ENCODE measurements at places on chromosomes 16 and 17.

DNA sequence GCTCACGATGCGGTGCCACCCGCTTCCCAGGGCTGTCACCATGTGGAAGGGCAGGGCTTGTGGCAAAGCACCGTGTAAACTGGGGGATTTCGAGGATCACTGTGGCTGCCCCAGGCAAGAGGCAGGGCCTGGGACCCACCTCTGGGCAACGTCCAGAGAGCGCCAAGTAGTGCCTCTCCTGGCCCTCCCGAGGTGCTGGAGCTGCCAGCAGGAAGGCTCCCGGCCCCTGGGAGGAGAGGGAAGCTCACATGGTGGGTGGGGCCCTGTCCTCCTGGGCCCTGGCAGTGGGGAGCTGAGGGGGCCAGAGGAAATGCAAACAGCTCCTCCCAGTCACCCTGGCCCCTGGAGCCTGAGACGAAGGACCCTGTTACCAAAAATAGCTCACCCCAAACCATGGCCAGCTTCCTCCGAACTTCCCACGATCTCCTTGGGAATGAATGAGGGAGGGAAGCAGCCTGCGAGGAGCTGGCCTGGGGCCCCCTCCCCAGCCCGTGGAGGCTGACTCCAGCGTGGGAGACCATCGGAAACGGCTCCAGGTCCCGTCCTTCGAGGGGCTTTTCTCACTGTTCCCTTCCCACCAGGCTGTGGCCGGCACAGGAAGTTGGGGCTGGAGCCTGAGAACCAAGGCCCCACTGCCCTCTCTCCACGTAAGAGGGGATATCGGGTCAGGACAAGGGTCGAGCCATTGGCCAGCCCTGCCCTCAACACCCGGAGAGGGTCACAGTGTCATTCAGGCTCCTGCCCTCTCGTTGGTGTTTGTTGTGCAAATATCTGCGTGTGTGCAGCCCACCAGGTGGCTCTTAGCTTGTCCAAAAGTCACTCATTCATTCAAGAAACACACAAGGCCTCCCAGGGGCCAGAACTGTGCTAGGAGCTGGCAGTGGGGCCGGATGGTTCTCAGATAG, 17.7 kb downstream of the VASN start:
- no peak for DNase-seq

DNA sequence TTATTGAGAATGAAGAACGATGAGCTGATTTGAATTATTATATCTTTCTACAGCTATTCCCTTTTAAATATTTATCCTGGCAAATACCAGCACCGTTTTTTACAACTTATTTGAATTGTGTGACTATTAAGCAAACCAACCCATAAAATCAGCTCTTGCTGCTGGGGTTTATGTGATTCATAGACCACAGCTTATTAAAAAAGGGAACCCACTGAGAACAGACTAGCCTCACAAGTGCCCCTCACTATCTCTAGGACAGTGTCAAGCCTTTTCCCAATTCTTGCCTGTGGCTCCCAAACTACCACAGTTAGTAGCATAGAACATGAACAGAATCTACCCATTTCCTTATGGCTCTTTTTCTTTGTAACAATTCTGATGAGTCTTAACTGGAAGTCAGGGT, 6.1 kb upstream of the LIG3 start:
- no peak for DNase-seq

DNA sequence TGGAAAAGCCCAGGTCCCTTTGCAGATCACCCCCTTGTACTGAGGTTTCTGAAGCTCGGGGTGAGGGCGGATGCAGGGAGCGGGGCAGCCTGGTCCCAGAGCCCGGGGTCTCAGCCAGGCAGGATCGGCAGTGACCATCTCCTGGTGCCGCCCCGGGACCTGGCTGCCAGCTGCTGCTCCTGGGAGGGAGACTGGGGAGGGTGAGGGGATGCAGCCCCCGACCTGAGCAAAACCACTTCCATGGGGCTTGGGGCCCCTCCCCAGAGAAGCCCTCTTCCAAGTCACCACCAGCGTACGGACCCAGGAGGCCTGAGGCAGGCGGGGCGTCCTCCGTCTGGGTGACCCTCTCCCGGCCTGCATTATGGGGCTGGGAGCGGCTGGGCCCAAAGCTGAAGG, 14.8 kb downstream of the CD7 start:
- DNase-seq = no peak

GRCh38 chr16:66542396-66542795, 7.5 kb downstream of the TK2 start:
- no peak for DNase-seq

GRCh38 chr16:19170043-19170655, 2.1 kb downstream of the SYT17 start:
- DNase-seq = no peak

DNA sequence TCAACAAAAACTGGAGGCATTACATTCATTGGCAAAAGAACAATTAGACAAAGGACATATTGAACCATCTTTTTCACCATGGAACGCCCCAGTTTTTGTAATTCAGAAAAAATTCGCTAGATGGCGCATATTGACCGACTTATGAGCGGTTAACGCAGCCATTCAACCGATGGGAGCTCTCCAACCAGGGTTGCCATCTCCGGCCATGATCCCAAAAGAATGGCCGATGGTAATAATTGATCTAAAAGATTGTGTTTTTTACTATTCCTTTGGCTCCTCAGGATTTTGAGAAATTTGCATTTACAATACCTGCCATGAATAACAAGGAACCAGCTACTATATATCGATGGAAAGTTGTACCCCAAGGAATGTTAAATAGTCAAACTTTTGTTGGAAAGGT, 21.4 kb downstream of the ALOX15B start:
- peak; percentile 62 for DNase-seq

DNA sequence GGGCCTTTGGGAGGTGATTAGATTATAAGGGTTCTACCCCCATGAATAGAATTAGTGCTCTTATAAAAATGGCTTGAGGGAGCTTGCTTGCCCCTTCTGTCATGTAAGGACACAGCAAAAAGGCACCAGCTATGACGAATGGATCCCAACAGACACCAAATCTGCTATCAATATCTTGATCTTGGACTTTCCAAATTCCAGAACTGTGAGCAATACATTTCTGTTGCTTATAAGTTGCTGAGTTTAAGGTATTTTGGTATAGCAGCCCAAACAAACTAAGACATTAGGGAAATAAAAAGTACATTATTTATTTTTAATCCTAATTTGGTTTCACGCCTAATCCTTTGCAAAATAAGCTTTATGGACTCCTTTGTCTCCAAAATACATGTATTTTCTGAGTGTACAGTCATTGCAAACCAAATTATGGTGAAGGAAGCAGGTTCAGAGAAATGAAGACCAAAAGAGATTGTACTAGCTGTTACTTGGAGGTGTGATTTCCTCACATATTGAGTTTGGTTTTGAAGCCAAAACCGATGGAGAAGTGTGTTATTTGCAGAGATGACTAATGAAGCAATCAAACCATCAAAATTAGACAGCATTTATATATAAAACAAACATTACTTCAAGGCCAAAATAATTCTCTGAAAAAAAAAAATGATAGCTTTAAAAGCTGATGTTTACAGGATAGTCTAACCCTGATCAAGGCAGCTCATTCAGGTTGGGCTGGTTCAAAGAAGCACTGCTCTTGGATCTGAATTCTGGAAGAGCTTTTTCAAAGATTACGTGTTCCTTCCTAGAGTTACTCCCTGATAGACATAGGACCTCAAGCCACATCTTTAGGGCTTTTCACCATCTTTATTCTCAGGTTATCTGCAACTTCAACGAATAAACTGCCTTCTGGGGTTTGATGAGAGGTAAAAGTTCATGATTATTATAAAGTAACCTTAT, 71.6 kb downstream of the MYO1D start:
- no peak for DNase-seq

- DNase-seq = no peak
Observed at GRCh38 chr16:309476-309875, 26.5 kb downstream of the PDIA2 start.

DNA sequence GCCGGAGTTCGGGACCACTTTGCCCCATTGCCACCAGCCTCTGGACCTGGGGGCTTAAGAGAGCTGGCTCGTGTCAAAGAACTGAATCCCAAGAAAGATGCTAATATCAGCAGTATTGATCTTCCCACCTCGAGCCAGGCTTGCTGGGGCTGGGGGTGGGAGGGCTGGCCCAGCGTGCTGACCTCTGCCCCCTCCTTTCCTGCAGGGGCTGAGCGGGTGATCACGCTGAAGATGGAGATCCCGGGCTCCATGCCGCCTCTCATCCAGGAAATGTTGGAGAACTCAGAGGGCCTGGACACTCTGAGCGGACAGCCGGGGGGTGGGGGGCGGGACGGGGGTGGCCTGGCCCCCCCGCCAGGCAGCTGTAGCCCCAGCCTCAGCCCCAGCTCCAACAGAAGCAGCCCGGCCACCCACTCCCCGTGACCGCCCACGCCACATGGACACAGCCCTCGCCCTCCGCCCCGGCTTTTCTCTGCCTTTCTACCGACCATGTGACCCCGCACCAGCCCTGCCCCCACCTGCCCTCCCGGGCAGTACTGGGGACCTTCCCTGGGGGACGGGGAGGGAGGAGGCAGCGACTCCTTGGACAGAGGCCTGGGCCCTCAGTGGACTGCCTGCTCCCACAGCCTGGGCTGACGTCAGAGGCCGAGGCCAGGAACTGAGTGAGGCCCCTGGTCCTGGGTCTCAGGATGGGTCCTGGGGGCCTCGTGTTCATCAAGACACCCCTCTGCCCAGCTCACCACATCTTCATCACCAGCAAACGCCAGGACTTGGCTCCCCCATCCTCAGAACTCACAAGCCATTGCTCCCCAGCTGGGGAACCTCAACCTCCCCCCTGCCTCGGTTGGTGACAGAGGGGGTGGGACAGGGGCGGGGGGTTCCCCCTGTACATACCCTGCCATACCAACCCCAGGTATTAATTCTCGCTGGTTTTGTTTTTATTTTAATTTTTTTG, 8.5 kb downstream of the GJD3 start:
- DNase-seq = no peak

DNA sequence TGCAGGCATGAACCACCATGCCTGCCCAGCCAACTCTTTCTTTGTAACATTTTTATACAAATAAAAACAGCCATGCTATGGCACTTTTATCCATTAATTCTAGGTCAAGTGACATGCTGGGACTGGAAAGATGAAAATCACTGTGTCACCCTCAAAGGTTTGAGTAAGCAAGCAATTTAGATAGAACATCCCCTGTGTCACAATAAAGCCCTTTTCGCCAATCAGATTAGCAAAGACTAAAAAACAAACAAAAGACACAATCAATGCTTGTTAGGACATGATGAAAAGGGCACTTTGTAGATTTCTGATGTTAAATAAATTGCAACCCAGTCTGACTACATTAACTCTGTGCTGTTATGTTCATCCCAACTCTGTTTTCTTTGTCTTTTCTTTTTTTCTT, 26.4 kb downstream of the CHP2 start:
- no peak for DNase-seq

DNA sequence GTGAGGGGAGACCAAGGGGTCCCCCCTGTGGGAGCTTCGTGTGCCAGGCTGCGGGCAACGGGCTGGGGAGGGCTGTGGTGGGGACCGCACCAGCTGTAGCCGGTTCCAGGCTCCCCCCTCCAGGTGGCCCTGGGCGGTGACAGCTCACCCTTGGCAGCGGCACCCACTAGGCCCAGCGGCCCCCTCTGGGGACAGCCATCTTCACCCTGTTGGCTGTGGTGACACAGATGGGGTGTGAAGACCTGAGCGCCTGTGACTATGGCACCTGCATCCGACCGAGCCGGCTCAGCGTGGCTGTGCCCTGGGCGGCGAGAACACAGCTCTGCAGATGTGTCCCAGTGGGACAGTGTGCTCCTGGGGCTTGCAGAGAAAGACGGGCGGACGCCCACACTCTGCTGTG, 1.1 kb upstream of the C1QTNF8 start:
- DNase-seq = no peak

DNA sequence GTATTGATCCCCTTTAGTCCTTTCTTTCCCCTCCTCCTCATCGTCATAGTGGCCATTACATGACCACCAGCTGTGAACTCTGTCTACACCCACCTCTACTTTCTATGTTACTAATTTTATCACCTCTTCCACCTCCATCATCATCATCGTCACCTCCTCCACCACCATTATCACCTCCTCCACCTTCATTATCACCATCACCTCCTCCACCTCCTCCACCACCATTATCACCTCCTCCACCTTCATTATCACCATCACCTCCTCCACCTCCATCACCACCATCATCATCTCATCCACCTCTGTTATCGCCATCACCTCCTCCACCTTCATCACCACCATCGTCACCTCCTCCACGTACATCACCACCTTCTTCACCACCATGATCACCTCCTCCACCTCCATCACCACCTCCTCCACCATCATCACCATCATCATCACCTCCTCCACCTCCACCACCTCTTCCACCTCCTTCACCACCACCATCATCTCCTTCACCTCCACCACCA, 25.8 kb downstream of the ADGRG5 start:
- no peak for DNase-seq

DNA sequence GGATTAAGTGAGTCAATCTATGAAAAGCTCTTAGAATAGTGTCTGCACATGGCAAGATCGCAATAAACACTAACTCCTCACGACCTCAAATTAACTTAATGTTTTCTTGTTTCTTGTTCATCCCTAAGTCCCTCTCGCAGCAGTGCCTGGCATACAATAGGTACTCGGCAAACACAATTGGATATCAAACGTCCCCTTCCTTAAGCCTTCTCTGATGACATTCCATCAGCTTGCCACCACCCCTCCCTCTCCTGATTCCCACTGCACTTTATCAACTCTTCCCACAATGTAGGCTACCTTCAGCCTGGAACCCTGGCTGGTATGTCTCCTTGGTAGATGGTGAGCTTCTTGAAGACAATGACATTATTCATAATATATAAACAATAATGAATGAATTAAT, 33.3 kb downstream of the CCDC42 start:
- no peak for DNase-seq

DNA sequence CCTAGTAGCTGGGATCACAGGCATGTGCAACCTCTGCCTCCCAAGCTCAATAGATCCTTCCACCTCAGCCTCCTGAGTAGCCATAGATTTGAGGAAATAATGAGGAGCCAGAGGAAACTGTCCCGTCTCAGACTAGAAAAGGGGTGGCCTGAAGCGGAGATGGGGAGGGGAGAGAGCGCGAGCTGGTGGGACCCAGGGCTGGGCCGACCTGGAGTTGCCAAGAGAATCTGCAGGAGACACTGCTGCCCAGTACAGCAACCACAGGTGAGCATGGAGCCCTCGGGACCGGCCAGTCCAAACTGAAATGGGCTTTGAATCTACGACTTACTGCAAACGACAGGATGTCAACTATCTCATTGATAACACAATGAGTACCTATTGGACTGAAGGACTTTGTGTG, 24.3 kb downstream of the CD300A start:
- DNase-seq = no peak

GRCh38 chr16:47779201-47780016, 318.3 kb downstream of the PHKB start:
- no peak for DNase-seq

GRCh38 chr17:56592487-56593085, 913 bp upstream of the NOG start:
- peak; percentile 67 for DNase-seq
